Karpas-422 (cell line): ENCODE measurements at places on chromosomes 2 and 18. TPM values are rescaled to one million over a fixed set of nuclear protein-coding genes. Genes with fewer than 3 reads are reported as not detected.
A peak's percentile ranks its signal among the peaks of the same experiment; 100 is the strongest.

Gene PGAP1
- total RNA-seq, result 6.5 and 22.4 TPM in 2 replicates

GRCh38 chr2:96092951-96093350, 23.4 kb downstream of the ADRA2B start:
- no peak for DNase-seq

Gene FSIP2
- not detected in 2 replicates for total RNA-seq

DNA sequence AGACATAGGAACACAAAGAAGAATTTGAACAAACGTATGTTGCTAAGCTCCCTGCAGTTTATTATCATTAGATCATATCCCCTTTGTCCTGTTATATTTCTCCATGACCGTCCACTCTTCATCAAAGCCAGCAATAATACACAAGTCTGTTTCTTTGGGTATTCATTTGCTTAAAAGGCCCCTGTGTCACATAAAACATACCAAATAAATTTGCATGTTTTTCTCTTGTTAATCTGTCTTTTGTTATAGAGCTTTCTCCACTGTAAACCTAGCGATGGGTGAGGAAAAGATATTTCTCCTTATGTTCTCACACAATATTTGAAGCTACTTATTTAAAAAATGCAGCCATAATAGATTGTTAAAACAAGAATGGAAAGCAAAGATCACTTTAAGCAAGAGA, 42.9 kb upstream of the REL start:
- DNase-seq, result no peak

Gene GTF2A1L
- not detected in 2 replicates for total RNA-seq

- DNase-seq, result no peak
Observed at GRCh38 chr18:8726281-8726680, 20.9 kb downstream of the MTCL1 start.

DNA sequence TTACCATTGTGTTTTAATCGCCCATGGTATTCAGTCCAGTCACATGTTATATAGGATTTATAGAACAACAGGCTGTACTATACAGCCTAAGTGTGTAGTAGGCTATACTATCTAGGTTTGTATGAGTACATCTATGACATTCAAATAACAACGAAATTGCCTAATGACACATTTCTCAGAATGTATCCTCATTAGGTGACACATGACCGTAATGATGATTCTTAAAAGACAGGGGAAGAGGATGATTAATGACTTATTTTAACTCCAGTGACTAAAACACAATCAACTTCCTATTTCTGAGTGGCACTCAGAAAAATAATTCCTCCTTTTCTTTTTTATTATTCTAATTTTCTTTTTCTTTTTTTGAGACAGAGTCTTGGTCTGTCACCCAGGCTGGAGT, 63.0 kb upstream of the ACSL3 start:
- DNase-seq, result no peak

- DNase-seq, result peak; percentile 42
Observed at GRCh38 chr2:128028668-128029054, 802 bp upstream of the SAP130 start.

Gene SLC19A3
- not detected in 2 replicates for total RNA-seq

GRCh38 chr2:127575941-127576432, 40.5 kb downstream of the MYO7B start:
- DNase-seq, result no peak
